Activated T-cell treated with anti-CD3 and anti-CD28 coated beads, Interleukin-2, amount 50 U/mL, for 4 hours (primary cell): ENCODE measurements at places on chromosomes 16 and 17.

DNA sequence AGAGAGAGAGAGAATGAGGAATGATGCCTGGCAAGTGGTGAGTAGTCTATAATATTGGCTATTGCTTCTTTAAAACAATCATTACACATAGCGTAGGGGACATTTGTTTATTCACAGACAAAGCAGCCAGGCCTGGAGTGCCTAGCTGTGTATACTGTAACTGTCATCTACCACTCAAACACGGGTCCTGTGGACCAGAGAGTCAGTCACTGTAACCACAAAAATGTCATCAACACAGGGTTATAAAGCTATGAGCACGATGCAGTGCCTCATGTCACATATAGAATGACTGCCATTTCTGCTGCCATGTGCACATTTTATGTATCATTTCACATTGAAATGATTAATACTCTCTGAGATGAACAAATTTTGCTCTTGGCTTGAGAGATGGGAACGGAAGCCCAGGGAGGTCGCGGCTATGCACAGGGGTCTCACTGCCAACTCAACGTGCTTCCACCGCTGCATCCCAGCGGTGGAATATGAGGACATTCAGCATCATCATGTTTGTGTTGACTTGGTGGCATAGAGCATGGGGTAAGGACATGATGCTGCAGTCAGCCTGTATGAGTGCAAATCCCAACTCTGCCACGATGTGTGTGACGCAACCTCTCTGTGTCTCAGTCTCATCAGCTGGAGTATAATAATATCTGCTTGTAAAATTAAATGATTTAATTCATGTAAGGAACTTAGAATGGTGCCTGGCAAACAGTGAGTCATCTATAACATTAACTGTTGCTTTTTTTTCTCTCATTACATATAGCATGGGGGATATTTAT lies 3.3 kb downstream of the MT1H start:
- DNase-seq = no peak

GRCh38 chr16:89898201-89898967 lies 20.3 kb upstream of the MC1R start:
- DNase-seq = no peak

- DNase-seq = no peak
These were observed 82.6 kb upstream of the TOB1 start for GRCh38 chr17:50948711-50949110.

- no peak for DNase-seq
These were observed 12.1 kb downstream of the PIMREG start for GRCh38 chr17:6456321-6456720.

- no peak for DNase-seq
These were observed 25.5 kb downstream of the FOXK2 start for GRCh38 chr17:82545071-82545462.
